GM23248 (cell line): ENCODE measurements at places on chromosomes 12 and 14.

GRCh38 chr12:25625146-25625545 is 72.1 kb upstream of the LMNTD1 start:
- H3K36me3 ChIP-seq, result no peaks in the 10 kb centered on the region
- H3K4me3 ChIP-seq, result no peak overlapping the region

- H3K27ac ChIP-seq, result no peak overlapping the region
- H3K36me3 ChIP-seq, result no peaks in the 10 kb centered on the region
- H3K4me1 ChIP-seq, result no peaks in the 10 kb centered on the region
- no peak for DNase-seq
Observed at GRCh38 chr12:9619411-9620179, 11.9 kb upstream of the KLRB1 start.

GRCh38 chr12:40691913-40692764 is at the start of gene CNTN1:
Gene CNTN1, plus strand, starts transcription at chr12:40692439.
- no peaks in the 10 kb centered on the region for H3K4me1 ChIP-seq
- H3K27me3 ChIP-seq, result peaks cover 36% of the 10 kb centered on the region; the same call in 1 of the 2 replicates
- H3K36me3 ChIP-seq, result no peaks in the 10 kb centered on the region
- H3K4me3 ChIP-seq, result peak within 1 kb of the TSS; percentile 68
- no peak within 1 kb of the TSS for H3K27ac ChIP-seq

DNA sequence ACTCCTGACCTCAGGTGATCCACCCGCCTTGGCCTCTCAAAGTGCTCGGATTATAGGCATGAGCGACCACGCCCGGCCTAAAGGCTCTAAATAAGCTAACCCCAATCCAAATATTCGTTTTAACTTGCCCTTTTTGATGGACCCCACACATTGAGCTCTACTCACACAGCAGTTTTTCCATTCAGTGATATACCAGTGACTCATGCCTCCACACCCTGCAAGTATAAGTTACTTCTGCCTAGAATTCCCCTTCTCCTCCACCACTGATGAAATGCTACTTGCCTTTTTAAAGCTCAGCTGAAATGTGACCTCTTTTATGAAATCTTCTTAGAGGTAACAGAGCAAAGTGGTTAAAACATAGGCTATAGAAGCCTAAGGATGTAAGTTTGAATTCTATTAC is 68.8 kb downstream of the EXOC5 start:
- H3K4me1 ChIP-seq, result peaks cover 5% of the 10 kb centered on the region; the same call in 1 of the 2 replicates
- no peak overlapping the region for H3K27ac ChIP-seq
- H3K36me3 ChIP-seq, result no peaks in the 10 kb centered on the region

DNA sequence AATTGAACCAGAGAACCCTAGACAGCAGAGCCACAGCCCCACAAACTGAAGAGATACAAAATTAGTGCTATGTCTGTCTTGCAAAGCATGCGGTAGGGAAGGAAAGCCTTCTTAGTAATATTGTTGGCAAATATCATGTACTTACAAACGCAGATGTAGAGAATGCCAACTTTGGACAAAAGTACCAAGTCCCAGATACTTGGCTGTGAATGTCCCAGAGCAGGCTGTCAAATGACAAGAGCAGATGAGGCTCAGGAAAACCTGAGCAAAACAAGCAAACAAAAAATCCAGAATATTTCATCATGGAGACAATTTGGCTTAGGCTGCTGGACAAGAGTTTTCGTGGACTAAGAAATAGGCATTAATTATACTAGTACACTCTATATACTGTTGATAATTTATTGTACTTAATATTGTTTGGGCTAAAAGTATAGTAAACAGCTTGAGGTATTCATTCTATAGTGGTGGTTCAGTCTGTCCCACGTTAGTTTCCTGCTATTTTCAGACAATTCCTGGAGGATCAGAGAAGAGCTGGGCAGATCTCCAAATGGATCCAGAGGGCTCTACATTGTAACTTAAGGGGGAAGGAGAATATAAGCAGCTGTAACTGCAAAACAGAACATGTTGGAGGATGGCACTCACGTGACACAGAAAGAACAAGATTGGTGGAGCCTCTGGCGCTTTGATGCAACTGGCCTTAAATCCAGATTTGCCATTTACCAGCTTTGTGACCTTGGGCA is 329.8 kb downstream of the ATP23 start:
- no peak overlapping the region for H3K27ac ChIP-seq
- H3K4me3 ChIP-seq, result no peak overlapping the region
- H3K36me3 ChIP-seq, result no peaks in the 10 kb centered on the region
- H3K4me1 ChIP-seq, result peaks cover 7% of the 10 kb centered on the region
- H3K27me3 ChIP-seq, result no peaks in the 10 kb centered on the region
- DNase-seq, result no peak

- no peak overlapping the region for H3K27ac ChIP-seq
- DNase-seq, result peak; percentile 76
- no peaks in the 10 kb centered on the region for H3K4me1 ChIP-seq
- H3K4me3 ChIP-seq, result no peak overlapping the region
- no peaks in the 10 kb centered on the region for H3K27me3 ChIP-seq
Observed at GRCh38 chr14:75088566-75089373, 19.3 kb downstream of the ZC2HC1C start.

GRCh38 chr12:4954621-4955354 is 45.1 kb downstream of the KCNA1 start:
- no peak overlapping the region for H3K4me3 ChIP-seq
- no peaks in the 10 kb centered on the region for H3K36me3 ChIP-seq

- H3K4me1 ChIP-seq, result peaks cover 27% of the 10 kb centered on the region
- H3K27me3 ChIP-seq, result no peaks in the 10 kb centered on the region
- DNase-seq, result peak; percentile 48
- H3K4me3 ChIP-seq, result peak overlapping the region; percentile 77
- no peaks in the 10 kb centered on the region for H3K36me3 ChIP-seq
- peak overlapping the region; percentile 30 for H3K27ac ChIP-seq
Observed at GRCh38 chr14:51862176-51862796, 1.9 kb downstream of the GNG2 start.

DNA sequence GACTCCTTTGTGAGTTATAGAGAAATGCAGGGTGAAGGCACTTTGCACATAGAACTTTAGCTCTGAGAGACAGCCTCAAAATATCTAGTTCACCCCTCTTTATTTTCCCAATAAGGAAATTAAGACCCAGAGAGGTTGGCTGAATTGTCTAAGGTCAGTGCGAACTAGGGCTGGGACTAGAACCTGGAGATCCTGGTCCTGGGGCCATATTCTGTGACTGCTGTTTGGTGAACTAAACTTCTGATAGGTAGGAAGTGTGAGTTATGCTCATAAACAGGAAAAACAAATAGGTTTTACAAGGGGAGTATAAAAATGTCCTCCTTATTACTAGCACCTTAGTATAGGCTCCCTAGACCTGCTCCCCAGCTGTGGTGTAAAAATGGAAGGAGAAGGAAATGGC is 53.9 kb downstream of the DAD1 start:
- H3K27me3 ChIP-seq, result no peaks in the 10 kb centered on the region
- no peaks in the 10 kb centered on the region for H3K36me3 ChIP-seq
- peaks cover 28% of the 10 kb centered on the region for H3K4me1 ChIP-seq
- H3K4me3 ChIP-seq, result no peak overlapping the region
- no peak for DNase-seq
- no peak overlapping the region for H3K27ac ChIP-seq

DNA sequence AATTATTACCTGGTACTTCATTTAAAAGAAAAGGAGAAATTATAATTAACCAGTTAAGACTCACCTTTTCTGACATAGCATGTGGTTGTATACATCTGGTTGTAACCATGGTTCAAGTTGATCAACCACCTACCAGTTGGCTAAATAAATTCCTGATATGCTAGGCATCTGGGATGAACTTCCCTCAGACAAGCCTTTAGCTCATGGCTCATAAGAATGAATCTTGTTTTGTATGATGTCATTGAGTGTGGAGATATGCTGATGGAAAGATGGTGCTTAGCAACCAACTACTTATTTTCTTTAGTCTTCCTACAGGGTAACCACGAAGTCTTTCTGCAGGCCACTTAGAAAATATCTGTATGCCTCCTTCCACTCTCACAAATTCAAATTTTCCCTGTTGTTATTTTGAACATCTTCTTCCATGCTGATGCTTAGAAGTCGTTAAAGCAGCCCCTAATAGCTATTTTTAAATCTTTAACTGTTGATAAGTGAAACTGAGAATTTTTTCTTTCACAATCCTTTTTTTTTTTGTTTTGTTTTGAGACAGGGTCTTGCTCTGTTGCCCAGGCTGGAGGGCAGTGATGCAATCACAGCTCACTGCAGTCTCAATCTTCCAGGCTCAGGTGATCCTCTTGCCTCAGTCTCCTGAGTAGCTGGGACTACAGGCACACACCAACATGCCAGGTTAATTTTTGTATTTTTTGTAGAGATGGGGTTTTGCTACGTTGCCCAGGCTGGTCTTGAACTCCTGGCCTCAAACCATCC is 51.9 kb upstream of the PTHLH start:
- H3K4me1 ChIP-seq, result peaks cover 39% of the 10 kb centered on the region
- no peaks in the 10 kb centered on the region for H3K36me3 ChIP-seq
- H3K27me3 ChIP-seq, result no peaks in the 10 kb centered on the region
- H3K4me3 ChIP-seq, result no peak overlapping the region
- DNase-seq, result peak; percentile 93
- H3K27ac ChIP-seq, result peak overlapping the region; percentile 97

DNA sequence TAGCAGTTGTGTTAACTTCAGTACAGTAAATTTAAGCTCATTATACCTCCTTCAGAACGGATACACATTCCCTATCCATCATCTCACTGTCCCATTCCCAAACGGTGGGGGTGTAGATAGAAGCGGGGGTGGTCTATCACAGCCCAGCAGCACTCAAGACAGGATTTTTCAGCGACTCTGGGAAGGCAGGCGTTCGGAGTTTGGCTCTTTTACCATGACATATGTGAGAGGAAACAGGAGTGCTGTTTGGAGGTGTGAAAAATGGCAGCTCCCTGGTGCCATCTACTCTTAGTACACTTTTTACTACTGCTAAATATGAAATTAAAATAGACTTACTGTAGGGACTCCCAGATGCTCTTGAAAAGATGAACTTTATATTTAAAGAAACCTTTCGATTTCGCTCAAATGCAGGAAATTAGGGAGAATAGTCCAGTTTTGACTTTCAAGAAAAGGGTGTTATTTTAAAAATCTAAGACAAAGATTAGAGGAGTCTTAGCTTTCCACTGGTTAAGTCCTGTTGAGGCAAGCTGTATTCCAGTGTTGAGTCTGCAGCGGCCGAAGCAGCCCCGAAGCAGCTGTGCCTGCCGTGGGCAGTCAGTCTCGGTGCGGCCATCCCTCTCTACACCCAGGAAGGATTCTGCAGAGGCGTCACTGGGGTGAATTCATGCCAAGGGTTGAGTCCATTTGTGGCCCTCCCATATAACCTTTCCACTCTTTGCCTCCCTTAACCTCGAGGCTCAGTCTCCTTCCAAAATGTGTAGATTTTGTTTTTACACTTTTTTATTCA is 42.1 kb downstream of the KCNMB4 start:
- H3K27ac ChIP-seq, result no peak overlapping the region
- H3K36me3 ChIP-seq, result no peaks in the 10 kb centered on the region
- no peak for DNase-seq
- no peak overlapping the region for H3K4me3 ChIP-seq
- no peaks in the 10 kb centered on the region for H3K27me3 ChIP-seq

DNA sequence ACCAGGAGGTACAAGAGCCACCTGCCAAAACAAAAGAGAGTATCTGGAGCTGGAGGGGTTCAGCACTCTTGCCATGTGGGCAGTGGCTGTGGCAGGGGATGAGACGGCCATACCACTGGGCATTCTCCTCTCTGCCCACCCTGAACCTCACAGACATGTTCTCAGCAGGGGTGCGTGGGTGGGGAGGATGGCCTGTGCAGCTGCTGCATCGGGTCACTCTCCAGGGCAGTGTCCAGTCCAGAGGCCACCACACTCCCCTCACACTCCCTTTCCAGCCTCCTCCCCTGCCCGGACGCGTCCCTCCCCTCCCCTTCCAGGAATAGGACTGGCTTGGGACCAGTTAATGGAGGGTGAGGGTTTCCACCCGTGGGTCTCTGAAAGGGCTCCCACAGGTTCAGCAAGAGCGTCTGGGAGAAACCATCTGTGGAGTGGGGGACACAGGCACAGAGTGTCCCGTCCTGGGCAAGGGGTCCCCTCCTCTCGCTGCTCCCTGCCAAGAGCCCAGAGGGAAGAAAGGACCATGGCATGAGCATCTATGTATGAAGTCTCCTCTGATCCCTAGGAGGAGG is 501 bp downstream of the C1R start:
- peak; percentile 43 for DNase-seq
- H3K36me3 ChIP-seq, result no peaks in the 10 kb centered on the region
- H3K27me3 ChIP-seq, result no peaks in the 10 kb centered on the region
- H3K4me3 ChIP-seq, result peak overlapping the region; percentile 75

DNA sequence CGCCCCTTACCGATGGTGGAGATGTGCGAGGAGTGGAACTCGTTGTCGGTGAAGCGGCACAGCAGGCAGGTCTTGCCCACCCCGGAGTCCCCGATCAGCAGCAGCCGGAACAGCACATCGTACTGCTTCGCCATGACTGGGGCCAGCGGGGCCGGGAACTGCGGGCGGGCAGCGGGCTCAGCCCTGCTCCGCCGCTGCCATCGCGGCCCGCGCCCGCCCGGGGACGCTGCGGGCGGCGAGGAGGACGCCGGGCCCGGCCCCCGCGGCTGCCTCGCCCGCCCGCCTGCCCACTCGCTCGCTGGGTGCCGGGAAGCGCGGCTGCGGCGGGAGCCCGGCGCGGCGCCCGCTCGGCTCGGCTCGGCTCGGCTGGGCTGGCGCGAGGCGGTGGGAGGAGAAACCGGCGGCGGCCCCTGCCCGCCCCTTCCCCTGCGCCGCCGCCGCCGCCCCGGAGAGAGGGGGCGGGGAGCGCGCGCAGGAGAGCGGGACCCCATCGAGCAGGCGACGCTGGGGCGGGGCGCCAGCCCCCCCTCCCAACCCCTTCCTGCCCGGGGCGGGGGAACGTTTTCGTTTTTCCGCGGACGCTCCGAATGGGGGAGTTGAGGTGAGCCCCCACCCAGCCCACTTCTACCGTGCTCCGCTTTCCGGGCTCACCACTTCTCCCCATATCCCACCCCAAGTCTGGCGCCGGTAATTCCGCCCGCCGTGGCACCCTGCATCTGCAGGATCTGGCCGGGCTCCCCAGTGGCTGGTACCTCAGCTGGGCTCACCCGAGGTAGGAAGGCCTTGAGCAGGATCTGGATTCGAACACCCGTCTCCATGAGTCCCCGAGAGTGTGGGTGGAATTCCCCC is at the start of gene RAB15:
TSS of gene RAB15 (minus strand) at position 394 of the 849 bp plus-strand sequence. CDS start at position 134, 260 bp downstream.
- no peaks in the 10 kb centered on the region for H3K27me3 ChIP-seq
- DNase-seq, result peak; percentile 76
- H3K4me3 ChIP-seq, result peak within 1 kb of the TSS; percentile 71
- no peaks in the 10 kb centered on the region for H3K4me1 ChIP-seq
